Activated CD4-positive, alpha-beta T cell treated with anti-CD3 and anti-CD28 coated beads for 36 hours (primary cell): ENCODE measurements at places on chromosomes 11 and 22. TPM values are rescaled to one million over a fixed set of nuclear protein-coding genes. Genes with fewer than 3 reads are reported as not detected.

Gene CHRM1
- total RNA-seq = not detected

Gene ABCC8
- not detected for total RNA-seq

Gene ELF5
- total RNA-seq = not detected

Gene TPBGL
- 0.18 TPM for total RNA-seq

Gene OSM
- total RNA-seq = 17.6 TPM

Gene KRTAP5-8
- not detected for total RNA-seq

Gene SCUBE1
- total RNA-seq = not detected

Gene MAJIN
- 1.2 TPM for total RNA-seq

- H3K4me3 ChIP-seq = no peak overlapping the region
- peaks cover 10% of the 10 kb centered on the region for H3K36me3 ChIP-seq
- H3K4me1 ChIP-seq = peaks cover 9% of the 10 kb centered on the region
- H3K27me3 ChIP-seq = no peaks in the 10 kb centered on the region
- DNase-seq = no peak
- H3K27ac ChIP-seq = no peak overlapping the region
These were observed 47.0 kb downstream of the CSTPP1 start for GRCh38 chr11:46983598-46983997.

DNA sequence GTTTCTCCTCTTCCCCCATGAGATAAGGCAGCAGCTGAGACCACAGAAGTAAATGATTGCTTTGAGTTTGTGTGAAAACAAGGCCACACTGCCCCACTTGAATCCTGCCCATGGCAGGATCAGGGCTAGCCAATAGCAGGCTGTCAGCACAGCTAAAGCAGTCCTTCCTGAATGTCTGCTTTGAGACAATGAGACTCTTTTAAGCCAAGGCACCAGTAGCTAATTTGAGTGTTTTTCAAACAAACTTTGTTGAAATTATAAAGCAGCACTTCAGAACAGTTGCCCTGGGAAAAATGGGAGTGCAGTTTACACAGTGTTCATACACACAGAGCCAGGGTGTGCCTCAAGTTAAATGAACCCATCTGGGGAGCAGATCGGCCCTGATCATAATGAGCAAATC is 103.5 kb upstream of the OR5AK2 start:
- no peaks in the 10 kb centered on the region for H3K36me3 ChIP-seq
- H3K27ac ChIP-seq = no peak overlapping the region
- H3K4me1 ChIP-seq = no peaks in the 10 kb centered on the region
- peaks cover 5% of the 10 kb centered on the region for H3K27me3 ChIP-seq
- DNase-seq = no peak

GRCh38 chr22:46795845-46796565 is 33.6 kb downstream of the TBC1D22A start:
- H3K27me3 ChIP-seq = no peaks in the 10 kb centered on the region
- peaks cover 19% of the 10 kb centered on the region for H3K4me1 ChIP-seq
- H3K4me3 ChIP-seq = no peak overlapping the region
- DNase-seq = no peak
- H3K27ac ChIP-seq = no peak overlapping the region

GRCh38 chr11:22800482-22800881 is 29.1 kb downstream of the SVIP start:
- H3K36me3 ChIP-seq = no peaks in the 10 kb centered on the region
- no peak overlapping the region for H3K27ac ChIP-seq
- no peak for DNase-seq
- H3K4me3 ChIP-seq = no peak overlapping the region
- no peaks in the 10 kb centered on the region for H3K4me1 ChIP-seq

- peaks cover 7% of the 10 kb centered on the region for H3K27me3 ChIP-seq
- no peaks in the 10 kb centered on the region for H3K4me1 ChIP-seq
- H3K4me3 ChIP-seq = no peak overlapping the region
- DNase-seq = no peak
- H3K36me3 ChIP-seq = no peaks in the 10 kb centered on the region
- H3K27ac ChIP-seq = no peak overlapping the region
These were observed 247.0 kb upstream of the CCDC90B start for GRCh38 chr11:83533166-83533565.

- no peaks in the 10 kb centered on the region for H3K27me3 ChIP-seq
- no peaks in the 10 kb centered on the region for H3K4me1 ChIP-seq
- no peak for DNase-seq
- no peak overlapping the region for H3K4me3 ChIP-seq
- H3K36me3 ChIP-seq = no peaks in the 10 kb centered on the region
- no peak overlapping the region for H3K27ac ChIP-seq
These were observed 451.5 kb upstream of the FAT3 start for GRCh38 chr11:91773090-91773489.

- peaks cover 3% of the 10 kb centered on the region for H3K36me3 ChIP-seq
- no peaks in the 10 kb centered on the region for H3K27me3 ChIP-seq
- peak overlapping the region; percentile 11 for H3K27ac ChIP-seq
- peak; percentile 68 for DNase-seq
- H3K4me3 ChIP-seq = no peak overlapping the region
These were observed 204.9 kb downstream of the CSNK2A3 start for GRCh38 chr11:11148104-11148509.

GRCh38 chr11:15291885-15292284 is 177.2 kb downstream of the INSC start:
- H3K4me3 ChIP-seq = no peak overlapping the region
- DNase-seq = no peak
- no peaks in the 10 kb centered on the region for H3K4me1 ChIP-seq

- DNase-seq = no peak
- H3K27ac ChIP-seq = no peak overlapping the region
- no peaks in the 10 kb centered on the region for H3K36me3 ChIP-seq
- H3K4me3 ChIP-seq = no peak overlapping the region
These were observed 2.9 kb downstream of the SOX10 start for GRCh38 chr22:37981282-37982011.

GRCh38 chr11:77450227-77450626 is 23.7 kb downstream of the PAK1 start:
- peaks cover 31% of the 10 kb centered on the region for H3K4me1 ChIP-seq
- no peaks in the 10 kb centered on the region for H3K36me3 ChIP-seq
- H3K27me3 ChIP-seq = no peaks in the 10 kb centered on the region
